ENCODE measurements at places on chromosomes 7 and 10.
A peak's percentile ranks its signal among the peaks of the same experiment; 100 is the strongest.

DNA sequence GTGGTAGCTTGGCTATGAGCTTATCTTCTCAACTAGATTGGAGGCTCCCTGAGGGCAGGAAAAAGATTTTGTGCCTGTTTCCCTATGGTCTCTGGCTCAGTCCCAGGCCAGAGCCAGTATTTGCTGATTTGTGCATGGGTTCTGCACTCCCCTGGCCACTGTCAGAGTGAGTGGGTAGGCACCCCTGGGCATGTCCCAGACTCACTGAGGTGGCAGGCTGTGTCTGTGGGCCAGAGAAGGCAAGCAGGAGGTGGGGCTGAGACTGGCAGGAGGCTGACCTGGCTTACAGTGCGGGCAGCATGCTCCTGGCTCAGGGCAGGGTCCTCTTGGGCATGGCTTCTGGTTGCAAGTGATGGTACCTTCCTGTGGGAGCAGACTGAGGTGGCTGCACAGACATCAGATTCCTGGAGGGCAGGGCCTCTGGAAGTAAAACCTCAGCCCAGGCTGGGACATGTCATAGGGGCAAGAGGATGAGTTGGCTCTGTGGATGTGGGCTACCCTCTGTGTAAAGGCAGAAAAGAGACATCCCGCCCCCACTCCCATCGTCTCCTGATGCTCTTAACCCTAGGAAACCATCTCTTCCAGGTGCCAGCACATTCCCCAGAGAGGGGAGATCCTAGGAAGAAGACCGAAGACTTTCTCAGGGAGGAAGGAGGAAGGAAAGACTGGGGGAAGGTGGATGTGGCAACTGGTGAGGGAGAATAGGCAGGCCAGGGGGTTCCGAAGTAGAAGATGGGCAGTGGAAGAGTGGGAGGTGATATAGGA is 4.3 kb downstream of the KCP start:
- no peak for DNase-seq

DNA sequence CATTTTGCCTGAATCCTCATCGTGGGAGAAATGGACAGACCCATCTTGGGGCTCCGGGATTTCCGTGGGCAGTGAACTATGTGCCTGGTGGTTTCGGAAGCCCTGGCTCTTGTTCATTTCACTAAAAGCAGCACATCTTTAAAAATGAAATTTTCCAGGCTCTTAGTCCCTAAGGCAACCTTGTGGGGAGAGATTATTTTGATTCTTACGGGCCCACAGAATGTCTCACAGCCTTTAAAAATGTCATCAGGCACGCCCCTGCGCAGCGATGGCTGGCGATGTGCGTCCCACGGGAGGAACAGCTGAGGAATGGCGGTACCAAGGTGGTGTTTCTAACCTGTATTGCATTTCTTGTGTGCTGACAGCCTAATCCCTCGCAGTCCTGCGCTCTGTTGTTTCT is 189.7 kb downstream of the CCDC3 start:
- DNase-seq: no peak

DNA sequence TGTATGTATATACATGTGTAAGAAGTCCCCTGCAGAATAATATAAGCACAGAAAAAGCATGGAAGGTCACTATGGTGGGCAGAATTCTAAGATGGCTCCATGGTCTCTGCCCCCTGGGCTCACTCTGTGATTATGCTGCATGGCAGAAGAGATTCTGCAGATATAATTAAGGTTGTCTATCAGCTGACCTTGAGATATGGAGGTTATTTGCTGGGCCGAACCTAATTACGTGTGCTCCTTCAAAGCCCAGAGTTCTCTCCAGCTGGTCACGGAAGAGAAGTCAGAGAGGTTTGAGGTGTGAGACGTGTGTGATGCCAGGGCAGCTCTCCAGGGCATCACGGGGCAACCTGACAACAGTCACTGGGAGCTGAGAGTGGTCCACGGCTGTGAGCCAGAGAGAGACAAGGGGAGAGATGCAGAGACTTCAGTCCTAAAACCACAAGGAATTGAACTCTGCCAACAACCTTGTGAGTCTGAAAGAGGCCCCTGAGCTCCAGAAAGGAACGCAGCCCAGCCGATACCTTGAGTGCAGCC is 11.5 kb downstream of the PAPOLB start:
- DNase-seq: no peak

GRCh38 chr10:71392292-71392691 is 4.4 kb upstream of the CDH23 start:
- DNase-seq: no peak

GRCh38 chr10:124385627-124386185 is 33.0 kb downstream of the OAT start:
- DNase-seq: no peak

DNA sequence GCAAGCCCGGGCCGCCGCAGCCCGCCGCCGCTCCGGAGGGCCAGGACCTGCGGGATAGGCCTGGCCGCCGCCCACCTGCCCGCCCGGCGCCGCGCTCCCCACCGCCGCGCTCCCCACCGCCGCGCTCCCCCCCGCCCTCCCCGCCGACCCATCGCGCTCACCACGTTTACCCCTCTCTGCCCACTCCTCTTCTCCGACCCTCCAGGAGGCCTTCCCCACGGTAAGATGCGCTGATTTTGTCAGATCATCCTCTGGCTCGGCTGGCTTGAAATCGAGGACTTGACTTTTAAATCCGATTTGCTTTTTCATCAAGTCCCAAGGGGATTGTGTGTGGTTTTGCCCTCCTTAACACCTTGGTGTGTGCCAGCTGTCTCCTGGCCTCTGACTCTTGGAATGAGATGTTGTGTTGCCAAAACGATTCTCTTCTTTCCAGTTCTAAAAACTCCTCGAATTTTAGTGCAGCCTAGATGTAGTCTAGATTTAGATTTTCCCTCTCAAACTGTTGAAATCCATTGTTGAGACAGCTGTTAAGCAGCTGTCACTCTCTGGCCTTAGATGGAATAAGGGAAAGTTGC is 738 bp downstream of the POM121 start:
- DNase-seq: no peak

DNA sequence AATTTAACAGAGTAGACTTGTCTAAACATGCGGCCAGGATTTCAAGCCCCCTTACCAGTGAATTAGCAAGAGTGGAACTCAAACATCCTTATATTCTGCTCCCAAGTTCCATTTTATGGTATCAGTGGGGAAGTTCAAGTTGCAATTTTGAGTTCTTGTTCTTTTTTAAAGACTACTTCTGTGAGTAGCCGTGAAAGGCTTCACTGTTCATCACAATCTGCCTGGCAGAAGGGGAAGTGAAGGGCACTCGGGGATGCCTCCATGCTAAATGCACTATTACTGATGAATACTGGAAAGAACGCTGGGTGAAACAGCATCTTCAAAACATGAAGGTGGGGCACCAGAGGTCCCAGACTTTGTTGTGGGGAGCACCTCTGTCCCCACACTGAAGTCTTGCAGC is 22.4 kb upstream of the FGL2 start:
- DNase-seq: no peak

DNA sequence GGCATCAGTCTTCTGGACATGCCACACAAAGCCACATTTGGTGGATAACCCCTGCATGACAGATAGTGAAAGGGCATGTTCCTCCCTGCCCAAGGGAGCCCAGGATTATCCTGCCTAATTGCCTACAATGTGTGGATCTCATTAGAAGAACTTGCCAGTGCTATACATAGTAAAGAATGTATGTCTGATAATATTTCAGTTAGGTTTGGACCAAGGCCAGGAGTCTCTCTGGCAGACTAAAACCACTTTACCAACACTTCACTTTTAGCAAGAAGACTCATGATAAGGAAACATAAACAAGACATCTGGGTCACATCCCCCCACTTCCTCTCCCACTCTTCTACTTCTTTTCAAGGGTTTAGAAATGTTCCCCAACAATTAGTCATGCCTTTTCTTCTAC is 196.7 kb downstream of the MTERF1 start:
- DNase-seq: no peak

DNA sequence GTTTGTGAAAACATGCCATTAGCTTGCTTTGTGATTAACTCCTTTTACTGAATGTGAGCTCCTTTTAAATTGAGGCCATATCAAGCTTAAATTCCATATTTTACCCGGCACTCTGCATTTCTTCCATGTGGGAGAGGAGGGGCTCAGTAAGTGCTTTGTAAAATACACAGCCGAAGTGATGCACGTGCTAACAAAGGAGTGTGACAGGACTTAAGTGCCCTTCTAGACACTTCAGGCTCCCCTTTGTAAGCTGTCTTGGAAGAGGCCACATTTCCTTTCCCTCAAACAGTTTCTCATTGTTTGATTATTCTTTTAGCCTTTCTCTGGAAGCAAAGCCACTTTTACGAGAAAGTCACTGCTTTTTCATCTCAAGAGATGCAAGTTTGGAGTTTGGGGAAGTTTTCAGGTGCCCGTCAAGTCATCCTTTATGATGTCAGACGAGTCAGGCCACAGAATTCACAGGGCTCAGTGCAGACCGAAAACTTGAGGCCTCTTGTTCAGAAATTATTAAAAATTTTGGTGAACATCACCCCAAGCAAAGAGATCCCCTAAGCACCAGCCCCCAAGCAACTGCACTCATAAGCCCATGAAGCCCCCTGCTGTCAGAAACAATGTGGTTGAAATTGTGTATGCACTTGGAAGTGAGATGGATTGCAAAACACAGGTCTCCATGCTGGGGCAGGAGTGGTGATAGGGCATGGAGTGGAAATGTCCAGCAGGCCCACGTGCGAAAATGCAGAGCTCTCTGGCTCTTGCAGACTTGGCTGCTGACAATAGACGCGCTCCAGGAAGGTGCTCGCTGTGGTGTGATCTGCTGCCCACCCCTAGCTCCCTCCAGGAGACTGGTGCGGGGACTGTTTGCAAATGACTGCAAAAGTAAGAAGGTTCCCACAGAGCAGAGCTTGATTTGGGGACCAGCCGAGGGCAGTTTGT is 11.5 kb downstream of the IKZF1 start:
- DNase-seq: no peak

GRCh38 chr10:3668276-3668965 is 116.6 kb downstream of the KLF6 start:
- no peak for DNase-seq

GRCh38 chr10:19922236-19922963 is 106.2 kb downstream of the PLXDC2 start:
- no peak for DNase-seq

GRCh38 chr7:106054971-106055532 is 57.1 kb downstream of the SYPL1 start:
- no peak for DNase-seq

- no peak for DNase-seq
These were observed 482.1 kb downstream of the DNAJB6 start for GRCh38 chr7:157818701-157819454.

- peak; percentile 45 for DNase-seq
These were observed 1.0 kb downstream of the SRGN start for GRCh38 chr10:69088801-69089501.

DNA sequence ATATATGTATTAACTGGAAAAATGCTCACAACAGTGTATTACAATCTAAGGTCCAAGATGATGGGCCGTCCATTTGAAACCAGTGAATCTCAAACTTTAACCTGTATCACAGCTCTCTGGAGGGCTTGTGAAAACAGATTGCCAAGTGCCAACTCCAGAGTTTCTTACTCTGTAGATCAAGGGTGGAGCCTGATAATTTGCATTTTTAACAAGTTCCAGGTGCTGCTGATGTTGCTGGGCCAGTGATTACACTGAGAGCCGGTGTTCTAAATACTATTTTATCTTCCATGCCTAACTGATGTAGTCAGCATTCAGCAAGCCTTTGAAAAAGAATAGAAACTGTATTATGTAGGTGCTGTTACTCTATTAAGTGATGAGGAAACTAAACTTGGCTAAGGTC is 269.9 kb upstream of the FERD3L start:
- no peak for DNase-seq

GRCh38 chr10:121796342-121796741 is 131.5 kb downstream of the ATE1 start:
- no peak for DNase-seq

DNA sequence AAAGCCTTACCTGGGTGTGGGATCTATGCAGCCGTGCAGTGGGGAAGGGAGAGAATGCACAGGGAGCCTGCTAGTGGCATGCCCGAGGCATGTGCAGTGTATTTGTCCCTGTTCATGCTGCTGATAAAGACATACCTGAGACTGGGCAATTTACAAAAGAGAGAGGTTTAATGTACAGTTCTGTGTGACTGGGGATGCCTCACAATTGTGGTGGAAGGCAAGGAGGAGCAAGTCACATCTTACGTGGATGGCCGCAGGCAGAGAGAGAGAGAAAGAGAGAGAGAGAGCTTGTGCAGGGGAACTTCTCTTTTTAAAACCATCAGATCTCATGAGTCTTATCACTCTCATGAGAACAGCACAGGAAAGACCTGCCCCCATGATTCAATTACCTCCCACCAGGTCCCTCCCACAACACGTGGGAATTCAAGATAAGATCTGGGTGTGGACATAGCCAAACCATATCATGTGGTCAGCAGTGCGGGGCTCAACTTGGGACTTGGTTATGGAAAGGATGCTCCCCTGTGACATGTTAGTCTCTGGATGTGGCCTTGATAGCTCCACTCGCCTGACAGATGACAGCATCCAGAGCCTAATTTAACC is 128.9 kb downstream of the DOCK1 start:
- DNase-seq: no peak

GRCh38 chr10:112404617-112405016 is 30.7 kb downstream of the ACSL5 start:
- DNase-seq: no peak

DNA sequence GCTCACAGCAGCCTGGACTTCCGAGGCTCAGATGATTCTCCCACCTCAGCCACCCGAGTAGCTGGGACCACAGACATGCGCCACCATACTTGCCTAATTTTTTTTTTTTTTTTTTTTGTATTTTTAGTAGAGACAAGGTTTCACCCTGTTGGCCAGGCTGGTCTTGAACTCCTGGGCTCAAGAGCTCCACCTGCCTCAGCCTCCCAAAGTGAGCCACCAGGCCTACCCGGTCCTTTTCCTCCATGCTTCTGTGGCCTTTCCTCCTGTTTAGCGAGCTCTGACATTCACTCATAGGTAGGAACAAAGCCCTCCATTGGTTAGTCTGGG is 50.1 kb upstream of the SRPK2 start:
- no peak for DNase-seq

- no peak for DNase-seq
These were observed 2.9 kb upstream of the CDK14 start for GRCh38 chr7:90593205-90593604.

GRCh38 chr10:5078547-5079180 is 15.6 kb upstream of the AKR1C3 start:
- no peak for DNase-seq

GRCh38 chr7:1290026-1290678 is 57.5 kb downstream of the UNCX start:
- DNase-seq: no peak

DNA sequence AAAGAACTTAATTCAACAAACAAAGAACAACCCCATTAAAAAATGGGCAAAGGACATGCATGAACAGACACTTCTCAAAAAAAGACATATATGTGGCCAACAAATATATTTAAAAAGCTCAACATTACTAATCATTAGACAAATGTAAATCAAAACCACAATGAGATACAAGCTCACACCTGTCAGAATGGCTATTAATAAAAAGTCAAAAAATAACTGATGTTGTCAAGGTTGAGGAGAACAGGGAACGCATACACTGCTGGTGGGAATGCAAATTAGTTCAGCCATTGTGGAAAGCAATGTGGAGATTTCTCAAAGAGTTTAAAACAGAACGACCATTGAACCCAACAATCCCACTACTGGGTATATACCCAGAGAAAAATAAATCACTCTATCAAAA is 19.1 kb downstream of the ZFAND4 start:
- no peak for DNase-seq

GRCh38 chr10:99828464-99828863 is 46.0 kb downstream of the ABCC2 start:
- DNase-seq: no peak

Data from stimulated activated CD4-positive, alpha-beta T cell treated with anti-CD3 and anti-CD28 coated beads, Interleukin-1b, Interleukin-23, amount 100 ng/mL, for 4 hours (primary cell).